PC-3 (cell line): ENCODE measurements at places on chromosomes 16 and 17. TPM values are rescaled to one million over a fixed set of nuclear protein-coding genes. Genes with fewer than 3 reads are reported as not detected.

Gene KCNJ2
- 0.36 TPM in 1 of 2 replicates, not detected in the other for total RNA-seq

- no peaks in the 10 kb centered on the region for H3K36me3 ChIP-seq
- peaks cover 85% of the 10 kb centered on the region for H3K27me3 ChIP-seq
- H3K4me1 ChIP-seq: no peaks in the 10 kb centered on the region
- no peak for DNase-seq
- no peak overlapping the region for H3K4me3 ChIP-seq
These were observed 902 bp downstream of the DLX4 start for GRCh38 chr17:49969795-49970389.

DNA sequence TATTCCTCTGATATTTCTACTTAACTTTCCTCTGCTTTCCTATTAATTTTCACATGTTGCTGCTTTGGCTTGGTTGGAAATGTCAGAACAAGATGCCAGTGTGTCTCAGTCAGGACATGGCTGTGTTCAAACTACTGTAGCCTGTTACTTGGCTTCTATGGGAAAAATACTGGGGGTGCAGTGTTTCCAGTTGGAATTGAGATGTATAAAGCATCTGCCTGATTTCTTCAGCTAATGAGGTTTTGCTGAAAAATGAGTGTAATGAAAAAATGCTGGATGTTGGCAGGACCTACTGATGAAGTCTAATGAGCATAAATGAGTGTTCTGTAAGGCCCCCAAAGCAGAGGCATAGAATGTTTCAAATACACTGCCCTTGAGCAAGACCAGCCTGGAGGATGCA, 166.6 kb downstream of the PHKB start:
- no peak for DNase-seq
- no peaks in the 10 kb centered on the region for H3K4me1 ChIP-seq
- no peak overlapping the region for H3K27ac ChIP-seq
- H3K36me3 ChIP-seq: no peaks in the 10 kb centered on the region
- H3K4me3 ChIP-seq: no peak overlapping the region
- H3K27me3 ChIP-seq: no peaks in the 10 kb centered on the region

Gene GID4
- total RNA-seq: 7.3 and 9.7 TPM in 2 replicates

Gene KRT33A
- total RNA-seq: not detected in 2 replicates

DNA sequence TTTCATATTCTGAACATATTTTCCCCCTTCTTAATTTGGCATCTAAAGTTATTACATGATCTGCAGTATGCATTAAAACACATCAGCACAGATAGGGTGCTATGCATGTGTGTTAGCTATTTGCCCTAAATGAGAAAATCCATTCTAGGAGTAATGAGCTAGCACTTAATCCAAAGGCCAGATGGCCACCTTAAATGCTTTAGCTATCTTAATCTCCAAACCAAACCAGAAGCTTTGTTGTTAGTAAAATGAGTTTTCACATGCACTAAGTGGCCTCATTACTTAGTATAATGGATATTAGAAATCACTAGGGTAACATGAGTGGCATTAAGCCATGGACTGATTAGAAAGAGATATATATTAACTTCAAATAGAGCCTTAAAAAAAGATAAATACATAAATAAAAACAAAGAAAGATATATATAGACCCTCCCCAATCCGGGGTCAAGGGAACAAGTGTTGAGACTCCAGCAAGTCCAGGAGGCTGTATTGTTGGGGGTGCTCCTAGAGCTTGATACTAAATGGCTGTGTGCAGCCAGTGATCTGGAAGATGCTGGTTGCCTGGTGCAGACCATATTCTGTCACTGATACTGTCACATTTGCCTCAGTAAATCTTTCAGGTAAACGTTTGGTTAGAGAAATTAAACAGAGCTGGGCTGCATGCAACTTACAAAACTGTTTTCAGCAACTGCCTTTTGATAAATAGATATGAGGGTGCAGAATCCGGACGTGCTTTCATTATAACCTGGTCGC, 67.3 kb downstream of the MYH10 start:
- H3K4me1 ChIP-seq: no peaks in the 10 kb centered on the region
- no peaks in the 10 kb centered on the region for H3K27me3 ChIP-seq
- DNase-seq: no peak
- H3K36me3 ChIP-seq: no peaks in the 10 kb centered on the region
- H3K4me3 ChIP-seq: no peak overlapping the region

Gene KAT2A
- not detected in 2 replicates for total RNA-seq

- DNase-seq: no peak
- no peaks in the 10 kb centered on the region for H3K4me1 ChIP-seq
- H3K27ac ChIP-seq: no peak overlapping the region
- H3K36me3 ChIP-seq: no peaks in the 10 kb centered on the region
- no peak overlapping the region for H3K4me3 ChIP-seq
These were observed 106.7 kb upstream of the SDK2 start for GRCh38 chr17:73750975-73751374.

Gene SLC47A1
- 0.12 and 0.15 TPM in 2 replicates for total RNA-seq

DNA sequence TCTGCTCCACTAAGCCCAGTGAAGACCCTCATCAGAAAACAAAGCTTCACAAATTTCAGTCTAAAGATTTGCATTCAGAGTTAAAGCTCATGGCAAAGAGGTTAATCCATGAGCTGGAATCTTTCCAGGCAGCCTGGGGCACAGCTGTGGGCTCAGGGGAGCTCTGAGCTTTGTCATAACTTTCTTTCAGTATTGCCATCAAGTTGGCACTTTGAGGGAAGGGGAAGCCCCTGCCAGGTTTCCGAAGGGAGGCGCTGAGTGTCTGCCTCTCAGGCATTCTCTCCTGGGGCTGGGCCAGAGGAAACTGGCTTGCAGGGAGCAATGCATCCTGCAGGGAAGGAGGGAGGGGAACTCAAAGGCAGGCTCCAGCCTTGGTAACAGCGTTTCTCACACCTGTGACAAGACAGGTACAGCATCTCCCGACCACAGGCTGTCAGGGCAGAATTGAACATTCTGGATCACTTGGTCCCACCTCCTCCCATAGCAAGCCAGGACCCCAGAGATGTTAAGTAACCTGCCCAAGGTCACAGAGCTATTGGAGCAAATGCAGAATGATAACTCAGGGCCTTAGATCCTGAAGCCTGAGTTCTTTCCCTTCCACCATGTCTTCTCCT, 3.9 kb downstream of the LPO start:
- peaks cover 51% of the 10 kb centered on the region for H3K27me3 ChIP-seq
- no peak overlapping the region for H3K4me3 ChIP-seq
- no peaks in the 10 kb centered on the region for H3K36me3 ChIP-seq
- no peak overlapping the region for H3K27ac ChIP-seq

Gene CPNE7
- 29.7 and 49.2 TPM in 2 replicates for total RNA-seq

Gene RAP1GAP2
- total RNA-seq: 14.5 and 26.0 TPM in 2 replicates

DNA sequence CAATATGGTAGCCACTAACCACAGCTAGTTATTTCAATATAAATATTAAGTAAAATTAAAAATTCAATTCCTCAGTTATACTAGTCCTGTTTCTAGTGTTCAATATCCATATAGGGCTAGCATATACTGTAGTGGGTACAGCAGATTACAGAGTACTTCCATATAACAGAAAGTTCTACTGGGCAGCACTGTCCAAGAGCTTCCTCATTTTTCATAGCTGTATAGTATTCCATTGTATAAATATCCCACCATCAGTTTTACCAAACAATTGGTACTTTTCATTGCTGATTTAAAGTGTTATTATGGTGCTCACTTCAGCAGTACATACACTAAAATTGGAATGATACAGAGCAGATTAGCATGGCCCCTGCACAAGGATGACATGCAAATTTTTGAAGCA, 20.4 kb downstream of the ACSM3 start:
- no peaks in the 10 kb centered on the region for H3K4me1 ChIP-seq
- no peak overlapping the region for H3K27ac ChIP-seq
- no peaks in the 10 kb centered on the region for H3K27me3 ChIP-seq

Gene ASB16
- total RNA-seq: 0.35 and 0.51 TPM in 2 replicates

Gene PRPSAP2
- 60.1 and 81.3 TPM in 2 replicates for total RNA-seq
